ENCODE measurements at places on chromosomes 11 and 22. TPM values are rescaled to one million over a fixed set of nuclear protein-coding genes. Genes with fewer than 3 reads are reported as not detected.

Gene OR2AG1
- total RNA-seq = not detected

DNA sequence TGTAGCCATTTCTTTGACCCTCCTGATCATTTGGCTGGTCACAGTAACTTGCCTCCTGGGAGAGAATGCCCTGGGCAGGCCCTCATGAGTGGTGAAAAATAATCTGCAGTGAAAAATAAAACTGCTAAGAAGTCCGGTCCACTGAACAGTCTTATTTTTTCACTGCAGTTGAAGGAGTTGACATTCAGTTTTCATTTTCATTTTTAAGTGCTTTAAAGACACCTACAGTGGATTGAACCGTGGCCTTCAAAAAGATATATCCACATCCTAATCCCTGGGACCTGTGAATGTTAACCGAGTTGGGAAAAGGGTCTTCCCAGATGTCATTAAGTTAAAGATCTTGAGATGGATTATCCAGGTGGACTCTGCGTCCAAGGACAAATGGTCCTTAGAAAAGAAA is 153.6 kb upstream of the GRK3 start:
- no peak for DNase-seq

DNA sequence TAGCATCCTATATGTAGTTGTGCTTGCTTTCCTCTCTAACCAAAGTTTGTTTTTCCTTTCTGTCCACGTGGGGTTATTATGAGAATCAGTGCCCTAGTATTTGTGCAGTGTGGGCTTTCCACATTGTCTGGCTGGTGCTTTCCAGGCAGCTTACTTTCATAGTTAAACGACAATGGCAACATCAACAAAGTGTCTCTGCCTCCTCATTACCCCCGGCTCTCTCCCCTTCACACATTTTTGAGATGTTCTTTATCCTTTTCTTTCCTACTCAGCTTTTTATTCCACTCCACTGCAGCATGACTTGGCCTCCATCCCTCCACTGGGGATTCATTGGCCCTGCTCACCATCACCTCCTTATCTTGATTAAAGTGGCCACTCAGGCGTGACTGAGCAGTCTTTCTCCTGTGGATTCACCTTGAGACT is 19.1 kb downstream of the SPECC1L start:
- DNase-seq = no peak

GRCh38 chr11:76807206-76807875 is 24.2 kb downstream of the TSKU start:
- DNase-seq = peak; percentile 73

Gene VPREB3
- total RNA-seq = not detected

DNA sequence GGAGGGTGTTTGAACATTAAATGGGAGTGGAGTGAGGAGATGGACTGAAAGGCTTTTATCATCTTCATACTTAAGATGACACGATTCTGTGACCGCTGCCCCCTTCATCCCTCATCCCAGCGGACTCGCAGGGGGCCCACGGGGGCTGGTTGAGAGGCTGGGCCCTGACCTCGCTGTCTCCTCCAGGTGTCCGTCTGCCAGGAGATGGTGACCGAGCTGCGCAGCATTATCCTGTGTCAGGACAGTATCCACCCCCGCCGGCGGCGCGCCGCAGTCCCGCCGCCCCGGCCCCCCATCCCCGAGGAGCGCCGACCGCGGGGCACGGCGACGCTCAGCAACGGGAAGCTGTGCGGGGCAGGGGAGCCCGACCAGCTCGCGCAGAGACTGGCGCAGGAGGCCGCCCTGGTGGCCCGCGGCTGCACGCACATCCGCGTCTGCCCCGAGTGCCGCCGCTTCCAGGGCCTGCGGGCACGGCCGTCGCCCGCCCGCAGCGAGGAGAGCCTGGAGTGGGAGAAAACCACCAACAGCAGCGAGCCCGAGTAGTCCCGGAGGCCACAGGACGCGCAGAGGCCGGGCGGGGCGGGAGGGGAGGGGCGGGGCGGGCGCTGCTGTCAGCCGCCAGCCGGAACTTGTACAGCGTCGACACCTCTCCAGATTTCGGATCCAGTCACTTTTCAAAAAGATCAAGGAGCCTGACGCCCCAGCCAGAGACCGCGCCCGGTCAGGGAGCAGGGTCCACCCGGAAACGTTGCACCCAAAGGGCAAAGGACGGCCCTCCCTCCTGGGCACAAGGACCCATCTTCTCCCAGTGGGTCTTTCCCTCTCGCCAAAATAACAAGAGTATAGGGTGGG is 38.0 kb upstream of the TBCEL start:
- peak; percentile 80 for DNase-seq

GRCh38 chr22:49006207-49007012 is 821.3 kb downstream of the BRD1 start:
- no peak for DNase-seq

GRCh38 chr22:32707971-32708370 is 93.5 kb upstream of the TIMP3 start:
- no peak for DNase-seq

DNA sequence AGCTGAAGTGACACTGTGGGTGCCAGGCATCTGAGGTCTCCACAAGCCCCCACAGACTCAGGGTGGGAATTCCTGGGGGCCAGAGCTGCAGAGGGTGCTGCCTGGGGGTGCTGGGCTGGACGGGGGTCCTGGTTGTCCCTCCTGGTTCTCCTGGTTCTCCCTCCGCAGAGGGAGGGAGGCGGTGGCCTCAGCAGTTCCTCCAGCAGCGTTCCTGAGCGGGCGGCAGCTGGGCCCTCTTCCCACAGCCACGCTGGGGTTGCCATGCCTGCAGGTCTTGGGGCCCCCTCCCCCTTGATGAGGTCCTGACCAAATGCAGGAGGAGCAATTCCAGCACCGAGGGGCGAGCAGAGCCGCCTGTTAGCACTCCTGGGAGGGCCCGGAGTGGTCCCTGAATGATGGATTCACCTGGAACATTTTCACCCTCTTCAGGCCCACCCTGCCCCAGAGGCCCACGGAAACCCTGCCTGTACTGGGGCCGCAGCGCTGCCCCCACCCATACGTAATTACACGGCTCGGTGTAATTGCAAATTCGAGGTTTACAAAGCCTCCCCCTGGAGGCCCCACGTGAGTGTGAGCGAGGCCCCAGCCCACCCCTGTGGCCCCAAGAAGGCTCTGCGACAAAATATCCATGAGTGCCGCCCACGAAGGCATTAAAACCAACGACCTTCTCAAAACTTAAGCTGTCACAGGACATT is 635 bp downstream of the C11orf21 start:
- DNase-seq = no peak

Data from myocyte (in vitro differentiated cells).